Right atrium auricular region (tissue), 2 donors: ENCODE measurements at places on chromosomes 7 and 10. TPM values are rescaled to one million over a fixed set of nuclear protein-coding genes. Genes with fewer than 3 reads are reported as not detected.

GRCh38 chr10:818010-818409, 113.5 kb downstream of the LARP4B start:
- H3K27ac ChIP-seq: no peak overlapping the region
- H3K27me3 ChIP-seq: no peaks in the 10 kb centered on the region
- peaks cover 69% of the 10 kb centered on the region for H3K36me3 ChIP-seq
- no peaks in the 10 kb centered on the region for H3K4me1 ChIP-seq

DNA sequence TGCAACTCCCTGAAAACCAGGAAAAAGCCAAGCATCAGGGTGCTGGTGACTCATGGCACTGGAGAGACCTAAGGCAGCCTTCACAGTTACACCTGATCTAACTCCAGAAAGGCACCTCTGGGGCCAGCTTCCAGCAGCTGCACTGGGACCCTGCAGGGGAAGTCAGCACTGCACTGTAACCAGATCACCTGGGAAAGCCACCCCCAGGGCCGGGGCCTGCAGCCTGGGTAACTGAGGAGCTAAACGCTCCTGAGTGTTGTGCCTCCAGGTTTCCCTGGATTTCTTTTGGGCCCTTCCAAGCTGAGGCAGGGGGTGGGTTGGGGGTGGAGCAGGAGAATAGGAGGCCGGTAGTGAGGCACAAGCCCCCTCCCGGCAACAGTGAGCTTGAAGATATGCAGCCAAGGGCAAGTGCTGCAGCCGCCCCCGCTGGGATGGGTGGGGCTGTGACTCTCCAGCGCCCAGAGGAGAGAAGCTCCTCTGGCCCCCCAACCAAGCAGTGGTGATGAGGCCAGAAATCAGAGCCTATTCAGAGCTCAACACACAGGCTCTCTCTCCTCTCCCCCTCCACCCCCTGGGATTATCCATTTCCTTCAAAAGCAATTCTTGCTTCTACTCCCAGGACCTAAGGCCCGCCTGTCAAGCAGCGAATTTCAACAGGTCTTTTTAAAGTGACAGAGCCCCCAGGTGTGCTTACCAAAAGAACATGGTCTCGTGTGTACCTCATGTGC, 2.6 kb downstream of the CXCL12 start:
- H3K36me3 ChIP-seq: peaks cover 7% of the 10 kb centered on the region
- H3K4me3 ChIP-seq: peak overlapping the region; percentile 51
- H3K27me3 ChIP-seq: no peaks in the 10 kb centered on the region

DNA sequence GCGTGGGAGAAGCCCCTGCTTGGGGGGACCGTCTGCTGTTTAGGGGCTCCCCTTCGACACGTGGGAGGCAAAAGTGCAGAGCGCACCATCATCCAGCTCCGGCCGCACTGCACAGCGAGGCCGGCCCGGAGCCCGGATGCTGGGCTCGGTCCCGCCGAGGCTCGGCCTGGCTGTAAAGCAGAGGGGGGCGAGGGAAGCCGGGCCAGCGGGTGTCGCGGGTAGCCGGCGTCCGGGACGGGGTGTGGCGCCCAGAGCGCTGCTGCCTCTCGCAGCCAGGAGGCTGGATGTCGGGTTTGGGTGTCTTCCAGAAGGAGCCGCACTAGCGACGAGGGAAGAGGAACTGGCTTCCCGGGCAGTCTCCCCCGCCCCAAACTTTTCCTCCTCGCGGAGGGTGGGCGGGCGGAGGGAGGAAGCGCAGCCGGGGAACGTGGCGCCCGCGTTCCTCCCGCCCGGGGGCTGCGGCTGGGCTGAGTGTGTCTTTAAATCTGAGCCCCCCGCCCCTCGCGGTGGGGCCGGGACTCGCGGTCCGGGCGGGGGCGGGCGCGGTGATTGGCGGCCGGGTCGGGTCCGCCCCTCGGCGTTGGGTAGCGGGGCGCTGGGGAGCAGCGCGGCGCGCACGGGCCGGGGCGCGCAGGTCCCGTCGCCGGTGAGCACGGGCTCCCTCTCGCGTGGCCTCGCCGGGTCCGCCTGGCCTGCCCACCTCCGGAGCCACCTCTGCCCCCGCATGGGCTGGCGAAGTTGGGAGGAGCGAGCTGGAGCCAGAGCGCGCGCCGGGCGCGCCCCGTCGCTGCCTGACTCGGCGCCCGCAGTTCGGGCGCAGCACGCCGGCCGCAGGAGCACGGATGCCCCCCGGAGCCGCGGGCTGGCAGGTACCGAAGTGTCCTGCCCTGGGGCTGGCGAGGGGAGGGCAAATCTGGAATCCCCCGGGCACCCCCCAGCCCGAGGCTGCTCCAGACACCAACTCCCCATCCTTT, at the start of gene PALD1:
PALD1 (plus strand) TSS at position 577 of the 974 bp plus-strand sequence. CDS start 47,185 bp downstream, outside the sequence.
- H3K27ac ChIP-seq: peak within 1 kb of the TSS; percentile 45
- H3K27me3 ChIP-seq: no peaks in the 10 kb centered on the region
- peak; percentile 81 for DNase-seq
- H3K4me3 ChIP-seq: peak within 1 kb of the TSS; percentile 61

The SHTN1 gene
- total RNA-seq: 3.2 TPM

DNA sequence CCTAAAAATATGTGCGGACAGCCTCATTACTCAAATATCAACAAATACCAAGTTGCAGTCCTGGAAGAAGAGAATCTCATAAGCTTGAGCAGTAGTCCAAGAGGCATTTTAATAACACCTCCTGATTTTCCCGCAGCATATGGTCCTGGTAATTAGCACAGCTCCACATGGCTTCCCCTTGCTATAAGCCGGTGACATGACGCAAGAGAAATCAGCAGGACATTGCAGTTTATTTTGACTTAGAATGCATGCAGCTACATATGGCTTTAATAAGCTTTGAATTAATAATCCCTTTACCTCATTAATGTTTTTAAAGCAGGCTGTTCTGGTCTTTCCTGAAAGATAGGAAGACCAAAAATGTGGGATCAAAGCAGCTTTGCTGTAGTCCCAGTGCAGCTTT, 137.6 kb downstream of the RAMP3 start:
- H3K27me3 ChIP-seq: no peaks in the 10 kb centered on the region
- H3K36me3 ChIP-seq: no peaks in the 10 kb centered on the region
- no peak overlapping the region for H3K27ac ChIP-seq
- no peak for DNase-seq
- H3K4me1 ChIP-seq: peaks cover 21% of the 10 kb centered on the region

The SEMA3A gene
- 3.6 TPM for total RNA-seq

- no peaks in the 10 kb centered on the region for H3K27me3 ChIP-seq
- no peak for DNase-seq
- no peaks in the 10 kb centered on the region for H3K4me1 ChIP-seq
- no peak overlapping the region for H3K27ac ChIP-seq
- no peak overlapping the region for H3K4me3 ChIP-seq
Observed at GRCh38 chr7:20113427-20114027, 103.7 kb downstream of the MACC1 start.

The NEBL gene
- 550 TPM for total RNA-seq

- H3K27ac ChIP-seq: no peak overlapping the region
- DNase-seq: peak; percentile 50
- H3K36me3 ChIP-seq: no peaks in the 10 kb centered on the region
- no peaks in the 10 kb centered on the region for H3K27me3 ChIP-seq
Observed at GRCh38 chr10:44422570-44423101, 37.7 kb upstream of the CXCL12 start.

- peak; percentile 62 for DNase-seq
- H3K27ac ChIP-seq: peak overlapping the region; percentile 98
- no peaks in the 10 kb centered on the region for H3K27me3 ChIP-seq
- H3K4me3 ChIP-seq: peak overlapping the region; percentile 91
- H3K36me3 ChIP-seq: no peaks in the 10 kb centered on the region
Observed at GRCh38 chr10:60942788-60943315, 1.1 kb downstream of the RHOBTB1 start.

DNA sequence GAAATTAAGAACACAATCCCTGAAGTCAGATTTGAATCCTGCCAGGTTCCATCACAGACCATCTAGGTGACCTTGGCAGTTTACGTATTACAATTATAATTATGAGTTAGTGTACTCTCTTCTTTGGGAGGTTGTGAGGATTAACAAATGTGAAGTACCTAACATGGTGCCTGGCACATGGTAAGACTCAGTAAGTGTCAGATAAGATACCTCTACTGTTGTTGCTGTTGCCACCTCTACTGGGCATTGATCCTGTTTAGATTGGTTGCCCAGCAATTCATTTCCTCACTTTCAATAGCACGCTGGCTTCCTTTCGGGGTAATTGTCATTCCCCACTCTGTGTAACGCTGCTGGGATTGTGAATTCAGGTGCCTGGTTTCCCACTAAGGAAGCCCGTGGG, 31.7 kb upstream of the HGF start:
- no peak overlapping the region for H3K4me3 ChIP-seq
- H3K27me3 ChIP-seq: no peaks in the 10 kb centered on the region
- H3K27ac ChIP-seq: peak overlapping the region; percentile 27
- no peaks in the 10 kb centered on the region for H3K4me1 ChIP-seq
- DNase-seq: no peak
- H3K36me3 ChIP-seq: no peaks in the 10 kb centered on the region

The SLC13A1 gene
- not detected for total RNA-seq

DNA sequence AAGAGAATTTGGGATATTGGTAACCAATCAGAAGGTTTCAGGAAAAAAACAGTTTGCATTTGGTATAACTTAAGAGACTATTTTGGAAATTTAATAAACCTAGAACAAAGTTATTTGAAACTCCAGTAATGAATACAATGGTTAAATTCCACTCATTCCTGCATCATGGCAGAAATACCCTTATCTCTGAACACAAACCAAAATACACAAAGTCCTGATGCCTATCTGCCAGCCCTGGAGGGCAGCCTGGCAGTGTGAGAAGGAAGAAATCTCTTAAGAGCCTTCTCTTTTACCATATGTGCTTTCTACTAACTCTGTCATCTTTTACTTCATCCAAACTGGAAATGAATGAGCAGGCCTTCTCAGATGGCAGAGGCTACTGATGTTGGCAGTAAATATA, 147.1 kb upstream of the LYZL1 start:
- H3K27me3 ChIP-seq: no peaks in the 10 kb centered on the region
- H3K27ac ChIP-seq: no peak overlapping the region
- H3K4me3 ChIP-seq: no peak overlapping the region
- no peaks in the 10 kb centered on the region for H3K4me1 ChIP-seq
- H3K36me3 ChIP-seq: no peaks in the 10 kb centered on the region

- H3K27me3 ChIP-seq: no peaks in the 10 kb centered on the region
- H3K4me1 ChIP-seq: peaks cover 32% of the 10 kb centered on the region
- DNase-seq: no peak
- H3K36me3 ChIP-seq: no peaks in the 10 kb centered on the region
- no peak overlapping the region for H3K4me3 ChIP-seq
Observed at GRCh38 chr7:69677881-69678493, 79.7 kb downstream of the AUTS2 start.

DNA sequence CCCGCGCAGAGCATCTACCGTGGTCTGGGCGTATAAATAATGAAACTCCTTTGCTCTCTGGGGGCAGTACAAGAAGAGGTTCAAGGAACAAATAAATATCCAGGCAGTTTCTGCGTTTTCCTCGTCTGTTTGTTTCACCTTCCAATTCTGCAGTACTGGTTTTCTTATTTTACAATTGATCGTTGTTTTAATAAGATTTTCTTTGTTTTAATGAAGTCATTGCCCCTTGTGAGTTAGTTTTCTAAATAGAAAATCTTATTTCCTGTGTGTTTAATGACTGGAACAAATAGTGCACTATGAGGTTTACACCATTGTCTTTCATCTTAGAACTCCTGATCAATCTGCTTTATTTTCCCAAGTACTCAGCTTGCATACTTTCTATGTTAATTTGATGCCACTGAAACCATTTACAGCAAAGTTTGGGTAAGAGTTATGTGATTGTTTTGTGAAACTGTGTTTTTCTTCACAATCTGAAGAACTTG, 1.2 kb downstream of the PLEKHA1 start:
- H3K36me3 ChIP-seq: no peaks in the 10 kb centered on the region
- no peak for DNase-seq
- peak overlapping the region; percentile 98 for H3K27ac ChIP-seq

DNA sequence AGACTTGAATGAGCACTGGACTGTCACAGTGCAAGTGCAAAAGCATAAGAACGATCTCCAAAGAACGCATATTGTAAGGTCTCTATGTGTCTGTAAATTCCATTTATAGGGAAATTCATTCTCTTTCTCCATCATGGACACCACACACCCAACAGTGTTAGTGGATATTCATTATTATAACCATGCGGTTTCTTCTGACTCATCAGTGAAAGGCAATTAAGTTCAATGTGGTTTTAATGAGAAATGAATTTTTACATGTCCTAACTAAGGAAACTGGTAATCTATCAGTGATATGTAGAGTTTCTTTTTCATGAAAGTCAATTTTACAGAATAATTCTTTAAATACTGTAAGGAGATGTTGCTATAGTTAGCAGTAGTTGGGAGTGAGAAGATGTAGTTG, 25.9 kb downstream of the GIMAP8 start:
- no peak overlapping the region for H3K27ac ChIP-seq
- no peaks in the 10 kb centered on the region for H3K27me3 ChIP-seq

The TMEM229A gene
- total RNA-seq: 0.59 TPM

The GPR15LG gene
- total RNA-seq: not detected

GRCh38 chr10:92571649-92572048, 2.2 kb downstream of the IDE start:
- H3K27ac ChIP-seq: no peak overlapping the region
- no peaks in the 10 kb centered on the region for H3K36me3 ChIP-seq
- no peak for DNase-seq
- H3K4me3 ChIP-seq: no peak overlapping the region
- H3K4me1 ChIP-seq: peaks cover 33% of the 10 kb centered on the region
- H3K27me3 ChIP-seq: no peaks in the 10 kb centered on the region

DNA sequence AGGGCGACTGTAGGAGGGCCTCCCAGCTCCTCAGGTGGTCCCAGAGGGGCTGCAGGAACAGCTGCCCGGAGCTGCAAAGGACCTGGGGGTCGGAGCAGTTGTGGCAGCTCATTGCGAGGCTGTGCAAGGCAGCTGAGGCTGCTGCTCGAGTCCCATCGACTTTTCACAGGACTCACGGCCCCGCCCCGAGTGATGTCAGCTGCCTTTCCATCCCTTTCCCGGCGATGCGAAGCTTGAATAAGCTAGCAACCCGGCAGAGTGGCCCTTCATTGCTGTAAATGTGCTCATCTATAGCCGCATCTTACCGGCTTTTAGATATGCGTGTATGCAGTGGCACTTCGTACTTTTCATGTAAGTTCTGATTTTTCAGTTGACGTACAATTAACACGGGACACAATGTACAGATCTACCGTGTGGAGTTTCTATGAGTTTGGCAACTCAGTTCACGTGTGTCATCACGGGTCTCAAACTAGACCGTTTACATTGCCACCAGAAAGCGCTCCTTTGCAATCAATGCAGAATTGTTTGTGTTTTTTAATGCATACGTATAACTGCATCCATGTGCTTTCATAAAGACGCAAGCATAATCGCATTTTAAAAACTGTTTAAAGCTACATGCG, at the start of gene CH25H:
CH25H (minus strand) TSS at position 137 of the 620 bp plus-strand sequence; CDS start at position 112, 25 bp downstream.
- H3K4me1 ChIP-seq: peaks cover 17% of the 10 kb centered on the region
- DNase-seq: peak; percentile 89
- peak within 1 kb of the TSS; percentile 73 for H3K27ac ChIP-seq
- no peaks in the 10 kb centered on the region for H3K36me3 ChIP-seq
- peak within 1 kb of the TSS; percentile 34 for H3K4me3 ChIP-seq

The AGBL3 gene
- total RNA-seq: 0.67 TPM

The ZEB1 gene
- total RNA-seq: 60.8 TPM

The TDRD1 gene
- total RNA-seq: 1.1 TPM

The ACBD7 gene
- not detected for total RNA-seq

The SPDYE5 gene
- not detected for total RNA-seq
